ENCODE measurements at places on chromosomes 12 and 14.
A peak's percentile ranks its signal among the peaks of the same experiment; 100 is the strongest.

GRCh38 chr12:104799458-104799857 is 158.6 kb downstream of the SLC41A2 start:
- no peaks in the 10 kb centered on the region for H3K4me1 ChIP-seq
- no peak overlapping the region for H3K27ac ChIP-seq
- H3K27me3 ChIP-seq = no peaks in the 10 kb centered on the region
- no peaks in the 10 kb centered on the region for H3K36me3 ChIP-seq
- H3K4me3 ChIP-seq = no peak overlapping the region

DNA sequence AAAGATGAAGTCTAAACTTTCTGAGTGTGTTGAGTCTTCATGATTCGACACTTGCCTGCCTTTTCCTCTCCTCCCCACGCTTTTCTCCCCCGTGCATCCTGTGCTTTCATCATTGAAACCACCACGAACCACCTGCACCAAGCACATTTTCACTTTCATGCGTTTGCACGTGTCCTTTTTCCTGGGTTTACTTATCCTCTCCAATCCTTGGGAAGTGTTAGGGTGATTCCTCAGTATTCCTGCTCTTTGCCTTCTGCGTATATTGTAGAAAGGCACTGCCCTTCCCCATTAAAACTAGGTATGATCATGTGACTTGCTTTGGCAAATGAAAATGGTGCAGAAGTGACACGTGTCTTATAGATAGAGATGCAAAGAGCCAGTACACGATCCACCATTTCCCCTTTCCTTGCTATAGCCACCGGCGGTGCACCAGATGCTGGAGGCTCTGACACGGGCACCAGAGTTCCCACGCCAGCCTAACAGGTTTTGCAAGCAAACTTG is 106.6 kb downstream of the BRMS1L start:
- H3K4me3 ChIP-seq = no peak overlapping the region
- H3K27ac ChIP-seq = no peak overlapping the region
- H3K27me3 ChIP-seq = no peaks in the 10 kb centered on the region

- peaks cover 7% of the 10 kb centered on the region for H3K27me3 ChIP-seq
- no peak overlapping the region for H3K27ac ChIP-seq
- no peaks in the 10 kb centered on the region for H3K4me1 ChIP-seq
- H3K4me3 ChIP-seq = no peak overlapping the region
- DNase-seq = no peak
- H3K36me3 ChIP-seq = no peaks in the 10 kb centered on the region
These were observed 237.6 kb downstream of the SLC16A7 start for GRCh38 chr12:59833408-59833807.

GRCh38 chr12:19058235-19059021 is 71.1 kb upstream of the PLEKHA5 start:
- H3K4me3 ChIP-seq = no peak overlapping the region
- H3K27ac ChIP-seq = no peak overlapping the region
- peaks cover 3% of the 10 kb centered on the region for H3K4me1 ChIP-seq
- peaks cover 5% of the 10 kb centered on the region for H3K36me3 ChIP-seq

GRCh38 chr14:52427460-52427859 is 113.3 kb downstream of the PTGER2 start:
- H3K4me3 ChIP-seq = no peak overlapping the region
- H3K27ac ChIP-seq = no peak overlapping the region
- H3K27me3 ChIP-seq = no peaks in the 10 kb centered on the region
- peaks cover 12% of the 10 kb centered on the region for H3K36me3 ChIP-seq

GRCh38 chr12:67980391-67980790 is 8.9 kb upstream of the IFNG-AS1 start:
- no peak overlapping the region for H3K27ac ChIP-seq
- H3K4me3 ChIP-seq = no peak overlapping the region
- no peaks in the 10 kb centered on the region for H3K27me3 ChIP-seq
- peaks cover 9% of the 10 kb centered on the region for H3K4me1 ChIP-seq
- no peaks in the 10 kb centered on the region for H3K36me3 ChIP-seq
- no peak for DNase-seq

DNA sequence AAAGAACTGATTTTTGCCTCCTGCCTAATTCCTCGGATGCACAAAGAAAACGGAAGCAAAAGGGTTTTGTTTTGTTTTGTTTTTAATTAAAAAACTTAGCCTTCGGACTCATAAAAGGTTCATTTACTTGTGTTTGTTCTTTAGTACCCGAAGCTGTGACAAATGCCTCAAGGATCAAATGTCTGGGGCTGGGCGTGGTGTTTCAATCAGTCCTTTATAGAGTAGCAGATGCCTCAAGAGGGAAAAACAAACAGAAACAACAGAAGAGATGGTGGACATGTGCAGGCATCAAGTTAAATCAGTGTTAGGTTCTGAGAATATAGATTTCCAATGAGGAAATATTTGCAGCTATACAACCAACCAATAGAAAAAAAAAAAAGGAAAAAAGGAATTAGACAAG is 1.6 kb upstream of the WIF1 start:
- H3K4me1 ChIP-seq = peaks cover 5% of the 10 kb centered on the region
- no peak for DNase-seq
- no peak overlapping the region for H3K27ac ChIP-seq
- H3K27me3 ChIP-seq = peaks cover 47% of the 10 kb centered on the region

DNA sequence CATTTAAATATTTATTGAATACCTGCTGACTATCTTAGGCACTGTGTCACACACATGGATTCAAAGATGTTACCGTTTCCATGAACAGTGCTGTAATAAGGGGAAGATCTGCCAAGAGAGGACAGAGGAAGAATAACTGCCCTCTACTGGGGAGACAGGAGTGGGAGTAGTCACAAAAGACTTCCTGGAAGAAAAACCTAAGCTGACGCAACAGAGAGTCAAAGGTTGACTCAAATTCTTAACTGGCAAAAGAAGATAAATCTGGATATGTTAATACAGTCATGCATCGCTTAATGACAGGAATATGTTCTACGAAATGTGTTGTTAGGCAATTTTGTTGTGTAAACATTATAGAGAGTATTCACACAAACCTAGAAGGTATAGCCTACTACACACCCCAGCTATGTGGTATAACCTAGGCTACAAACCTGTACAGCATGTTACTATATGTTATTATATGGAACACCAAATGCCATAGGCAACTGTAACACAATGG is 51.5 kb downstream of the DCAF5 start:
- peak overlapping the region; percentile 52 for H3K27ac ChIP-seq
- H3K4me1 ChIP-seq = peaks cover 17% of the 10 kb centered on the region
- no peak overlapping the region for H3K4me3 ChIP-seq
- H3K27me3 ChIP-seq = no peaks in the 10 kb centered on the region
- DNase-seq = no peak

GRCh38 chr14:54000341-54000811 is 43.8 kb upstream of the BMP4 start:
- DNase-seq = no peak
- H3K27ac ChIP-seq = peak overlapping the region; percentile 34
- no peaks in the 10 kb centered on the region for H3K36me3 ChIP-seq

DNA sequence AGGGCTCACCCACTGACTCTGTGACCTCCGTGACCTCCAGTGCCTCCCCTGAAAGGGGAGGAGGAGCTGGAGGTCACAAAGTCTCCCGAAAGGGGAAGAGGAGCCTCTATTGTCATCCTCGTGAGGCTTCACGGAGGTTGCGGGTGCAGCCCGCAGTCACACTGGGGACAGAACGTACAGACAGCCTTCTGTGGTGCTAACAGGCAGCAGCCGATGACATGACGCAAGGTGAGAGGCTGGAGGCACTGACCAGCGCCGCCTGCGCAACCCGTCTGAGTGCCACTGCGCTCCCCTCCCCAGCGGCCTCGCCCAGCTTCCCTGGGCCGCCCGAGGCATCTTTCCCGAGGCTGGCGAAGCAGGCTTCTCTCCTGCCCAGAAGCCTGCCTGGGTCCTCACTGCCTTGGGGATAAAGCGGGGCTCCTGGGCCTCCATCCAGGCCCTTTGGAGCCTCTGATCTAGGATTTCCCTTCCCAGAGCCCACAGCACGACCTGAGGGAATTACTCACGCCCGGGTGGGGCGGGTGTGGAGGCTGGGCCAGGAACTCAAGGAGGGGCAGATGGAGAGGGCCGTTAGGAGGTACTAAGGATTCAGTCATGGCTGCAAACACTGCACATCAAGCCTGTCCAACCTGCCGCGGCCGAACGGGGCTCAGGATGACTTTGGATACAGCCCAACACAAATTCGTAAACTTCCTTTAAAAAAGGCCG is 12.3 kb upstream of the LBHD2 start:
- no peaks in the 10 kb centered on the region for H3K36me3 ChIP-seq
- H3K27me3 ChIP-seq = no peaks in the 10 kb centered on the region
- H3K27ac ChIP-seq = no peak overlapping the region
- no peak overlapping the region for H3K4me3 ChIP-seq
- H3K4me1 ChIP-seq = peaks cover 13% of the 10 kb centered on the region

DNA sequence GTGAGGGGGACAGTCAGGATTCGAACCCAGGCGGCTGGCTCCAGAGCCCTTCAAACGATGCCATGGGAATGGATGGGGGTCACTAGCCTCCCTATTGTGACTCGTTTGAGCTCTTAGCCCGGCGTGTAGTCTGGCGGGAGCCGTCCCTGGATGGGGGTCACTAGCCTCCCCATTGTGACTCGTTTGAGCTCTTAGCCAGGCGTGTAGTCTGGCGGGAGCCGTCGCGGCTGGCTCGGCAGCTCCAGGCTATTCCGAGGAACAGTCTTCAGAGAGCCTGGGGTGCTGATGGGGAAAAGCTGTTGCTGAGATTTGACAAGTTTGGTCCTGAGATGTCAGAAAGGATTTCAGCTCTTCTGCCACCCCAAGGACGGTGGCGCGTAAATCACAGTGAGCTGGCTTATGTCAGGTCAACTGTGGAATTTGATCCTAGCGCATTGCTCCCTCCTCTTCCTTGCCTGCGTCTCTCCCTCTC is 58.3 kb downstream of the CALM1 start:
- no peak overlapping the region for H3K4me3 ChIP-seq
- no peak overlapping the region for H3K27ac ChIP-seq
- no peak for DNase-seq
- H3K27me3 ChIP-seq = no peaks in the 10 kb centered on the region
- peaks cover 25% of the 10 kb centered on the region for H3K4me1 ChIP-seq

DNA sequence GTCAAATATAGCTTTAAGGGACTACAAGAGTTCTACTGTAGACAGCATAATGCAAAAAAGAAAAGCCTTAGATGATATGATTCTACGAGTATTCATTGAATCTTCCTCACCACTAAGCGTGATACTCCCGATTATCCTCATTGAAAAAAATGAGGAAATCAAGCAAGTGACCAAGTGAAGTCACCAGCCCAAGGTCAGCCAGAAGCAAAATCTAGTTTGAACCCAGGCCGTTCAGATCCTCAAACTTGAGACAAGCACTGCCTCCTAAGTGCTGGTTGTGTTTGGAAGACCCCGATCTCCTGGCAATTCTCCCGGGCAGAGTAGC is 845 bp downstream of the GIT2 start:
- no peaks in the 10 kb centered on the region for H3K36me3 ChIP-seq
- no peak for DNase-seq
- peak overlapping the region; percentile 75 for H3K27ac ChIP-seq
- peak overlapping the region; percentile 97 for H3K4me3 ChIP-seq
- H3K4me1 ChIP-seq = peaks cover 22% of the 10 kb centered on the region
- H3K27me3 ChIP-seq = no peaks in the 10 kb centered on the region

DNA sequence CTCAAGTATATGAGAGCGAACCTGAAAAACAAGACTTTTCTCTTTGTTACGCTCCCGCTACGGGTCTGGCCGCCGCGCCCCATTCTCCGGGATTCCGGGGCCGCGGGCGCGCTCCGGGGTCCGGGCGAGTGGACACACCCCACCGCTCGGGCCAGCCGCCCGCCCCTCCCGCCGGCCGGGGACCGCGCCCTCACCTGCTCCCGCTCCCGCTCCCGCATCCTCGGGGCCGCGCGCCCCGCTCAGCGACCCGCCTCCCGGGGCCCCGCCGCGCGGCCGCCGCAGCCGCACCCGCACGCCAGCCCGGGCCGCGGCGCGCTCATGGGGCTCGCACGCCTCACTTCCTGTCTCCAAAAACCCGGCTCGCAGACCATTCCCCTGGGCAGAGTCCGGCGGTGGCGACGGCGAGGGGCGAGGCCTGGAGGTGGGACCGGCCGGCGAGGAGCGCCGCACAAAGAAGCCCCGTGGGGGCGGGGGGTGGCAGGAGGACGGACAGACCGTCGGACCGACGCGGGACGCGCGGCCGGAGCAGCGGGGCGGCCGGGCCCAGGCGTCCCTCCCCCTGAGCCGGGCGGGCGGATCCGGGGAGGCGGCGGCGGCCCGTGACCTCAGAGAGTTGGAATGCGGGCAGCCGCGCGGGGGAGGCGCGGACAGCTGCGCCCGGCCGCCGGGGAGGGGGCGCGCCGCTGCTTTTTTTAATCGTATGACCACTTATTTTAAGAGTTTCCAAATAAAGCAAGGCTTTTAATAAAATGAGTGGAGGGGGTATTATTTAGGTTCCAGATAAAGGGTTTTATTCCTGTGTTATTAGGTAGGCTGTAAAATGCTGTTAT is at the start of gene PTPN21:
Gene PTPN21 (minus strand): TSS at position 551 of the 830 bp plus-strand sequence. CDS start 4,590 bp downstream, outside the sequence.
- DNase-seq = peak; percentile 79
- peak within 1 kb of the TSS; percentile 99 for H3K27ac ChIP-seq
- peak within 1 kb of the TSS; percentile 96 for H3K4me3 ChIP-seq
